HT1080 (cell line): ENCODE measurements at places on chromosomes 6 and 20.

GRCh38 chr20:37534401-37535157 is 6.9 kb upstream of the BLCAP start:
- DNase-seq: peak; percentile 81

- DNase-seq: no peak
Observed at GRCh38 chr6:6405997-6406714, 85.7 kb upstream of the F13A1 start.

DNA sequence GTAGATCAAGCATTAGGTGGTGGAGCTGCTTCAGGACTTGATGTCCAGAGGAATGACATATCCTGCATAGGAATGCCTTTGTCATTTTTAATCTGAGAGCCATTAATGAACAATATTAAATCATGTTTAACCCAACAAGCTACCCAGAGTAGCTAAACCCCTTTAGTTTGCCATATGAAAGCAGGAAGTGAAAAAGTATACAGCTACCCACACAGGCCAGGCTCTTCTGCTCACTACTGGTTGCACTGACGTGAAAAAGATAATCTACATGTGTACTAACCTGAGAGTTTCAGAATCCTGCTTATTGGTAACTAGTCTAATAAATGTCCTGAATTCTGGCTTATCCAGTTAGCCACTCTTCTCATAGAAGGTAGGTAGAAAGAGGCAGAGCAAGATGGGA is 19.9 kb downstream of the GLYATL3 start:
- no peak for DNase-seq

- DNase-seq: no peak
Observed at GRCh38 chr6:81722506-81723223, 29.8 kb downstream of the TENT5A start.

DNA sequence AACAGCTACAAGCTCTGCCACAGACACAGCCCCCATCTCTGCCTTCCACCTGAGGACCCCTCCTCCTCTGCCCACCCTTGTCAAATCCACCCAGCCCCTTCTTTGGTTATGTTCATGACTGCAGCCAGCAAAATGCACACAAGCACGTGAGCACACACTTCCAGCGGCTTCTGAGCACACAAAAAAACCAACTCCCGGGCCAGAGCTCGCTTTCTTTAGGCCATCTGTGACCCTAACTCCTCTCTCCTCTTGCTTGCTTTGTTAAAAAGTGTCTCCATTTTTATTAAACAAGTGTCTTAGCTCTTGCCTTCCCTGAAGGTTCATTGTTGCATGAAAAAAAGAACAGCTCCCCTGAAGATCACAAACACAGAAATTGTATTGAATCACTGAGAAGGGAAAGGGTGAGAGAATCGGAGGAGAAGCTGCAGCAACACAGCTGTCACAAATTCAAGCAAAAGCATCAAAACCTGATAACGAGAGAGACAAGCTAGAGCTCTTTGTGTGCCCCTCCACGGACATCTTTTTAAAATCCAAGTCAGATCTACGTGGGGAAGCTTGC is 142.1 kb downstream of the CD83 start:
- no peak for DNase-seq

- no peak for DNase-seq
Observed at GRCh38 chr6:69238067-69238466, 558.7 kb downstream of the LMBRD1 start.

DNA sequence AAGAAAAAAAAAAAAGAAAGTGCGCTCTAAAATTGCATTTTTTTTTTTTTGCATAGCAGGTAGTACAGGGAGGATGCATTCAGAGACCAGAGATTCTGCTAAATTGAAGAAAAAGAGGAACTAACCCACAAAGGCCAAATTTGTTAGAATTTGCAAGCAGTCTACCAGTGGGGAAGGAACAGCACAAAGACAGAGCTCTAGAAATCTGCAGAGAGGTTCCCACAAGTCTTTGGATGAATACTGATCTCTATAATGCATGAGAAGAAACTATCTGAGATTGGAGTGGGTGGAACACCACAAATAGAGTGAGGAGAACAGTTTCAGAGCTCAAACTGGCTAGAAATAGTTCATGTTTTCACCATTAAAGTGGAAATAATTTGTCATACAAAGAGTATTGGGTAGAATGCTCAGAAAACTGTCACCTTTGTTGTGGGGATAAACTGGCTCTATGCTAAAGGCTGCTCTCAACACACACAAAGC is 79.6 kb upstream of the AHI1 start:
- DNase-seq: no peak

GRCh38 chr20:60232380-60232779 is 274.2 kb downstream of the CDH26 start:
- no peak for DNase-seq

- no peak for DNase-seq
Observed at GRCh38 chr6:91392951-91393350, 806.1 kb upstream of the MAP3K7 start.

- DNase-seq: no peak
Observed at GRCh38 chr6:16059496-16059895, 69.4 kb upstream of the MYLIP start.

DNA sequence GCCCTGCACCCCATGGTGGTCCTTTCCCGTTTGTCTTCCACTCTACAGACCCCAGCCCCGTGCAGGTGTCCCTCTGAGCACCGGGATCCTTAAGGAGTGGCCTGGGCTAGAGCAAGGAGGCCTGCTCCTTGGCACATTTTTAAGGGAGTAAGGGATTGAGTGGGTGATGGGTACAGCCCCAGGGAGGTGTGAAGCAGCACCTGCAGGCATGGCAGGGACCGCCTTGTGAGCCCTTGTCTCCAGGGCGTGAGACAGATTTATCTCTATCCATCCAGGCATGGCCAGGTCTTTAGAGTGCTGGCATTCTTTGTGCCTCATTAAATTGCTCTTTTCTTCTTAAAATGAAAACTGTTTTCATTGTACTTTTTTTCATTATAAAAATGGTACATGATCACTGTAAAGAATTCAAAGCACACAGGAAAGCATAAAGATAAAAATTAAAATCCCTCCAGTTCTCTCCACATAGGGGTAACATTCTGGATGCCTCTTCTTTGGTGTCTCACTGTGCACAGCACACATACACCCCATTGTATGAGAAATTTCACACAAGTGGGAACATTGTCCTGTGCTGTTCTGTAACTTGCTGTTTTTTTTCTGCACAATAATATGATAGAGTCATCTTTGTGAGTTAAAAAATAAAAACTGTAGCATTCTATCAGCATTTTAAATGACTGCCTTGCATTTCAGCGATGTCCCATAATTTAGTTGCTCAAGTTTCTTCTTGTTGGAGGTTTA is 31.9 kb upstream of the ZNF831 start:
- no peak for DNase-seq

DNA sequence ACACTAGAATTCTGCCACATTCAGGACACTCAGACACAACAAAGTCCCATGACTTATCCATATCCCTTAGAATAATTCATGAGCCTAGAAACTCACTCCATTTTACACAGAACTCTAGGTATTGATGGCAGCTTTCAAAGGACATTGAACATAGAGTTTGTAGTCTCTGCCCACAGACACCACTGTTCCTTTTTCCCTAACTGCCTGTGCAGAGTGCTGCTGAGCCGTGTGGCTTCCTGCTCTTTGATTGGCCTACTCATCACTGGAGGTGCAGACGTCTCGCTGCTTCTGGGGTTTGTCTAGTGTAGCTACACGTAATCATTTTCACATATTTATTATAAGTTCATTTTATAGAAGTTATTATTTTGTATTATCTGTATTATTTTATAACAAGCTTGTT is 407.6 kb downstream of the PREX1 start:
- DNase-seq: no peak

GRCh38 chr6:44002593-44003344 is 124.5 kb downstream of the MRPL14 start:
- DNase-seq: no peak

- no peak for DNase-seq
Observed at GRCh38 chr6:151566557-151566956, 72.7 kb downstream of the CCDC170 start.

DNA sequence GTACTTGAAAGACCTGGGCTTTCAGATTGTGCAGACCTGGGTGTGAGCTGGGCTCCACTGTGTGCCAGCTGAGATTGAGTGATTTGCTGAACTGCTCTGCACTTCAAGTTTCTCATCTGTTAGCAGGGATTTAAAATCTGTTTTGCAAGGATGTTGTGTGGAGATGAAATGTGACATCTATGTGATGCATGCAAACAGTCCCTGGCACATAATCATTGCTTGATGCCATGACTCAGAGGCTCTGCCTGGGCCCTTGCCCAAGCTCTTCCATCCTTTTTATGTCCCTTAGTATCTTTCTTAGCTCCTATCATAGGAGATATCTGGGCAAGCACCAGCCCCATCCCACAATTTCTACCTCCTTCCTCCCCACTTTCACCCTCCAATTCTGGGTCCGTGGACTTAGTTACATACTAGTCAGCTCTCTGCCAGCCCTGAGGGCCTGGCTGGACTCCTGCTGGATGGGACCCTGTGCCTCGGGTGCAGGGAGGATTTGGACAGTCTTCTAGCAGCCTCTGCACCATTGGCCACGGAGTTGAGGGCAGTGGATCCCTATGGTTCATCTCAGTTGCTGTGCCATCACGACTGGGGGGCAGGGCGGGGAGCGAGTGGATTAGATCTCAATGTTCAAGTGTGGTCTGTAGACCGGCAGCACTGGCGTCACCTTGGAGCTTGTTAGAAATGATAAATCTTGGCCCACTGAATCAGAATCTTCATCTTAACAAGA is 103.6 kb downstream of the MAP3K7 start:
- DNase-seq: peak; percentile 21

DNA sequence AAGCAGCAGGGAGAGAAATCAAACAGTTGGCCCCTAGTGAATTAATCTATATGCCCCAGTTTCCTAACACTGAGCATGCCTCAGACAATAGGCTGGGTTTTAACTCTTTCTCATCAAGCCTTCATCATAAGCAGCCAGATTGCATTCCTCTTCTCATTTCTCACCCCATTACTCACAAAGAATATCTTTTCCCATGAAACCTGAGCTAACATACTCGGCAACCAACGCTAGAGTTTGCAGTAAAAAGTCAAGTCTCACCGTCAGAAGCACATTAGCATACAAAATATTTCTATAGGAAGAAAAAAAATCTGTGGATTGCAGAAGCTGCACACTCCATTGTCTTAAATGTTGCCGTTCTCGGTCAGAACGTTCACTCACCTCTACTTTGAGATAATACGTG is 429.9 kb upstream of the ARID1B start:
- DNase-seq: peak; percentile 44

GRCh38 chr20:40607927-40608326 is 81.1 kb downstream of the MAFB start:
- no peak for DNase-seq

- DNase-seq: peak; percentile 64
Observed at GRCh38 chr6:73285674-73286283, 22.8 kb upstream of the KHDC1 start.

GRCh38 chr6:170265655-170266054 is 25.2 kb downstream of the DLL1 start:
- DNase-seq: no peak

GRCh38 chr6:154246723-154247118 is 109.9 kb downstream of the IPCEF1 start:
- no peak for DNase-seq

DNA sequence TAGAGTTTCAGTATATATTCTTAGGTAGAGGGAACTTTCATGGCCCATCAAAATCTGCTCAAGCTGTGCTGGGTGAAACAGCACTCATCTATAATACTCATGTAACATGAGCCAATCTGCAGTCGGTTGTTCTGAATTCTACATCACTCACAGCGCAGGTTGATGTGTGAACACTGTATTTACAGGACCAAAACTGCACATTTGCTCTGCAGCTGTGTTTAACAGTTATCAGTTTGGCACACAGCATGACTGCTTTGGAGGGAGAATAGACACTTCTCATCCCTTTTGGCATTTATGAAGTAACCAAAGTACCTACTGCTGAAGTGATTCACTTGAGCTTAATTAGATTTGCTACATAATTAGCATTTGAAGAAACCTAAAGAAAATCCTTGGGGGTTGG is 225.1 kb downstream of the BCKDHB start:
- DNase-seq: no peak

- no peak for DNase-seq
Observed at GRCh38 chr6:137751768-137752560, 115.1 kb upstream of the TNFAIP3 start.

DNA sequence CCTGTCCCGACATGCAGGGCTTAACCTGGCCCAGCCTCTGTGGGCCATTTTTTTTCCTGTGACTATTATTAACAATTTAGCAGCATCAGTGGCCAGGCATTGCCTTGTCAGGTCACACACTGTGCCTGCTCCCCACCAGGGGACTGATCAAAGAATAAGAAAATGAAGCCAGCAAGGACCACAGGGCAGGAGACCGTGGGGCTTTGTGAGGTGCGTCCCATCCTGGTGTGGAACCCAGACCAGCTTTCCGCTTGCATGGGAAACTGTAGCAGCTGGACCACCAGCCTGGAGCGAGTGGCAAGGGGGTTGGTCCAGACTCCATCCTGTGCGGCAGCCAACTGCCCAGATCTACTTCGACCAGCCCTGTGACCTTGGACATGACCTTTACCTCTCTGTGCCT is 218.3 kb downstream of the ANKRD60 start:
- no peak for DNase-seq

DNA sequence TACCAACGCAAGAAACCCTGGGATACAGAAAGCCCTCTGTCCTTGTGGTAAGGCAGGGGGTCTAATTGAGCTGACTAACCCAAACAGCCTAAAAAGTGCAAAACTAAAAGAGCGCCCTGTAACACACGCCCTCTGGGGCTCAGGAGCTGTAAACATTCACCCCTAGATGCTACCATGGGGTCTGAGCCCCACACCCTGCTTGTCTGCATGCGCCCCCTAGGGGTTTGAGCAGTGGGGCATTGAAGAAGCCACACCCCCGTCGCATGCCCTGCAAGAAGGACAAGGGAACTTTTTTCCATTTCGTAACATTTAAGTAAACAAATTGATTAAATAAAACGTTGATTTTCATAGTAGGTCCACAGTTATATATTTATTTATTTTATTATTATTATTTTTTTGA is 616.9 kb upstream of the MAN1A1 start:
- no peak for DNase-seq

GRCh38 chr20:15191082-15191723 is 853.8 kb upstream of the FLRT3 start:
- no peak for DNase-seq

- no peak for DNase-seq
Observed at GRCh38 chr6:43964659-43965570, 162.3 kb downstream of the MRPL14 start.

GRCh38 chr6:117624869-117625481 is 22.7 kb upstream of the GOPC start:
- no peak for DNase-seq

- peak; percentile 34 for DNase-seq
Observed at GRCh38 chr20:21184819-21185218, 58.9 kb downstream of the KIZ start.

- no peak for DNase-seq
Observed at GRCh38 chr6:135586388-135586787, 88.8 kb upstream of the AHI1 start.

DNA sequence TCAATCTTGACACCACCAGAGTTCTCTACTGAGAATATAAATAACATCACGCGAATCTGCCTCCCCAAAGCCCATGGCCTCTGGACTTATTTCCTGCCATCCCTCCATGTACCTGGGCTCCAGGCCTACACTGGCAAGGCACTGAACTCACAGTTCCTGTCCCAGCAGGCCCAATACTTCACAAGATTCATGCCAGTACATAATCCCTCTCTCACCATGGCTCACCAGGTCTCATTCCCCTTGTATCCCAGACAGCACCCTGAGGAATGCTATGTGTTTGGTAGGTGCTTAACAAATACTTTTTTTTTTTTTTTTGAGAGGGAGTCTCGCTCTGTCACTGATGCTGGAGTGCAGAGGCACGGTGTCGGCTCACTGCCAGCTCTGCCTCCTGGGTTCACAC is 1.9 kb downstream of the KIF16B start:
- no peak for DNase-seq
